ENCODE measurements at places on chromosomes 3 and 15.
A peak's percentile ranks its signal among the peaks of the same experiment; 100 is the strongest.

DNA sequence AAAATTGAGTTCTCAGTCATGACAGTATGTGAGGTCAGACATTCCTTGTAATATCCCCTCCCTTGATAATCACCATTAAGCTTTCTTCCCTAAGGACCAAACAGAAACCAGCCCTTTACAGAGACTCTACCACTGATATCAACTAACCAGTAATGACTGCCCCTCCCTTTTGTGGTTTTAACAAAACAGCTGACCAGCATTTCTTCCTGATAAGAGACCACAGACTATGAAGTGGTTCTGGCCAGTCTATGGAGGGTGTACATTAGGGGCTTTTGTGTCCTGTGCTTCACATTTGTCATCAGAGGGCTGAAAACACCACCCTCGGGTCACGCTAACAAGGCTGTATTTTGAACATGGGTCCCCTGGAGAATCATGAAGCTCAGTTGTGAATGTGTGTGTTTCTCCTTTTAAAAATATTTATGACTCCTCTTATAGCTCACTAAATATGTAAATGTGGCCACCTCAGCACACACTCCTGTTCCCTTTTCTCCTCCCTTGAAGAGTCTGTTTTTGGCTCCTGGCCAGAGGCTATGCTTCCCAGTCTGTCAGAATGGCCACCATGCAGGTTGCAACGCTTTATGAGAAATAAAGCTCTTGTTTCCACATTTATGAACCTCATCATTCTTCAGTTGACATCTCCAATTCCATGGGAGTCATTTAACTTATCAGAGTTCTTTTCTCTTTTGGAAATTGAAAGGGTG, 239.3 kb downstream of the CPNE4 start:
- DNase-seq = no peak

DNA sequence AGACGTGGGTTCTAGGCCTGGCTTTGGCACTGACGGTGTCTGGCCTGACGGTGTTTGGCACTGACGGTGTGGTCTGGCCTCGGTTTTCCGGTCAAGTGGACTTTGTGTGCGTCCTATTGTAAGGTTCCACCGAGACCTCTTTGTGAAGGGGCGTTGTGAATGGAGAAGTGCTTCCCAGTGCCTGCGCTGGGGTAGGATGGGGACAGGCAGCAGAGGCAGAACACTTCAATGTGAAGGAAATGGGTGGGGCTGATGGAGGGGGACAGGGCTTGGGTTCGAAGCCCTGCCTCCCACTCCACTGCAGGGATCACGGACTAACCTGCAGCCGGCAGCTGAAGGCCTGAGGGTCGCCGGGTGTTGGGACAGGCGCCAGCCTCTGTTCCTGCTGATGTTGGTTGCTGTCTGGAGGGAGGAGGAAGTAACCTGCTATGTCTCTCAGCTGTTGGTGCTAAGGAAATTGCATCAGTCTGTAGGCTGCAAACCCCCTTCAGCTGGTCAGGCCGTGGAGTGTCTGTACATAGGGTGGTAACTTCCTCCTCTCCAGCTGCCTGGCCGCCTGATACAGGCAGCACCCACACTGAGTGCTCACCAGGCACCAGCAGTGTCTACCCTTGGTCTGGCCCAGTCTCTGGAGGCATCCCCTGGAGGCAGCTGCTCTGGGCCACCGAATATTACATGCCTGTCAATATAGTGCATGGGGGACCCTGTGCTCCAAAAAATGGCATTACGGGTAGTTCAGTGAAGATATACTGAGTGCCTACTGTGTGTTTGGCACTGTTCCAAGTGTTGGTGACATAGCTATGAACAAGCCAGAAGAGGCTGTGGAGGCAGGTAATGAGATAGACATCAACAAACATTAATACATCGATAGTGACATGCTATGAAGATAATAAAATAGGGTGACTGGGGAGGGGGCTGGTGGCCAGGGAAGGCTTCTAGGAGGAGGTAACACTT, 1.1 kb downstream of the TM6SF1 start:
- no peak for DNase-seq

- DNase-seq = peak; percentile 62
Measured at GRCh38 chr3:47420511-47421484, 40.0 kb downstream of the PTPN23 start.

GRCh38 chr3:114660124-114660523, 366.3 kb downstream of the TIGIT start:
- DNase-seq = no peak

DNA sequence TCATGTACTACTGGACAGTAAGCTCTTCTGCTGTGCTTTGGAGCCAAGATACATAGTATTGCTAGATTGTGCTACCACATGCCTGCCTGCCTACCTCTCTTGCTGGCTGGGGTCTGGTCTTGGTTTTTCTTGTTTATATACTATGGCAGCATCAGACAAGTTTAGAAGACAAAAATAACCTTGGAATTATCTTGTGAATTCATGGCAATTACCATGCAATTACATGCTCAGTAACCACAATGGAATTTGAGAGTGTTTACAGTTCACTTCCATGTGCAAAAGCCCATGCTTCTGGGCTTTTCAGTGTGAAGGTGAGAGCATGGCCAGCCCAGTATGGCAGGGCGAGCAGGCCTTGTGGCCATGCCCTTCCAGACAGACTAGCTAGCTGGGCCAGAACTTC, 48.0 kb upstream of the C15orf61 start:
- DNase-seq = no peak

DNA sequence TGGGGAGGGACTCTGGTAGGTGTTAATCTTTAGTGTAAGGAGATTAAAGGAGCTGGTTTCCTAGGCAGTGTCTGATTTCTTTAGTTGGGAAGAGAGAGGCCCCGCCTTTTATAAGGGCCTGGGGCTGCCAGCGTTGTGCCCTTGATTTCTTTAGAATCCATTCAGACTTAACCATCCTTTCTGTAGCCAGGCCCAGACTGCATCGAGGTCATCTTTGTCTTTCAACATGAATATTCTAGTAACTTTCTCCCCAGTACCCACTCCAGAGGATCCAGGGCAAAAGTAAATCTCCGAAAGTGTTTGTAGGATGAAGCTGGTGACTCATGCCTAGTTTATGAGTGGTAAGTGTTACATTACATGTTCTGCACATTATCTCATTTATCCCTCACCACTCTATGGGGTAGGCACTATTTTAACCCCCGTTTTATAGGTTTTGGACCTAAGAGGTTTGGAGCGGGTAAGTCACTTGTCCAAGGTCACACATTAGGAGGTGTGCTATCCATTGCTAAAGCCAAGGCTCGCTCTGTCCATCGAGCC, 11.8 kb upstream of the USP3 start:
- DNase-seq = no peak

- DNase-seq = no peak
Measured at GRCh38 chr3:177602601-177603147, 405.4 kb upstream of the TBL1XR1 start.

DNA sequence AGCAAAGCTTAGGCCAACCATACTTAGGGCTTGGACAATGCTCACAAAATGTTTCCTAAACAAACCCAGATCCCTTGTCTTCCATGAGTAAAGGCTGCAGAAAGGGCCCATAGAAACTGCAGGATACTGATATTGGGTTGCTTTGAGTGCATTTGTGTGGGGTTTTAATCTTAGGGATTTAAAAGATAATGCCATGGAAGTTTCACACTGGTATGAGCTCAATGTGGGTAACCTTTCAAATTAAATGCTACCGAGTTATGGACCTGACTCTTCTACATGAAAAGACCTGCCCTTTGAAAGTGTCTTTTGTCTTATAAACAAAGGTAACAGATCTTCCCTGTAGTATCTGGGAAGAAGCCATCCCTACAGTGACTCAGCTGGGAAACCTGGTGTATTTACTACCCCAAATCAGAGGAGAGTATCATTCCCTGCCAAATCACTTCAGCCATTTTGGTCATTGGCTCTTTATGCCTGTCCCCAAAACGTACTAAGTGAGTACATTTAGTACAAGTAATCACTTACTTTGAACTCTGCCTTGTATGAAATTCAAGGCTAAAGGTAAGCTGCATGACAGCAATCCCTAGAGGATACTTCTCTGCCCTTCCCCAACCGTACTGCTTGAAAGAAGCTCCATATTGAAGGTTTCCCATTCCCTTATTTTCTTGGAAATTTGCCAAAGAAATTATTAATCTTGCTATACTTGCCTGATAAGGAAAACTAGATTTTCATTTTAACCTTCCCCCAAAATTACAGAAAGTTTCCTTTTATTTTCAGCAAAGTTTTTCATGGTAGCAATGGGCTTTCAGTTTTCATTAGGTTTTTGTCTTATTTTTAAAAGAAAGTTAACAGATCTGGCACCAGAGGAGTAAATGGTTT, 7.2 kb downstream of the TM4SF1 start:
- no peak for DNase-seq

DNA sequence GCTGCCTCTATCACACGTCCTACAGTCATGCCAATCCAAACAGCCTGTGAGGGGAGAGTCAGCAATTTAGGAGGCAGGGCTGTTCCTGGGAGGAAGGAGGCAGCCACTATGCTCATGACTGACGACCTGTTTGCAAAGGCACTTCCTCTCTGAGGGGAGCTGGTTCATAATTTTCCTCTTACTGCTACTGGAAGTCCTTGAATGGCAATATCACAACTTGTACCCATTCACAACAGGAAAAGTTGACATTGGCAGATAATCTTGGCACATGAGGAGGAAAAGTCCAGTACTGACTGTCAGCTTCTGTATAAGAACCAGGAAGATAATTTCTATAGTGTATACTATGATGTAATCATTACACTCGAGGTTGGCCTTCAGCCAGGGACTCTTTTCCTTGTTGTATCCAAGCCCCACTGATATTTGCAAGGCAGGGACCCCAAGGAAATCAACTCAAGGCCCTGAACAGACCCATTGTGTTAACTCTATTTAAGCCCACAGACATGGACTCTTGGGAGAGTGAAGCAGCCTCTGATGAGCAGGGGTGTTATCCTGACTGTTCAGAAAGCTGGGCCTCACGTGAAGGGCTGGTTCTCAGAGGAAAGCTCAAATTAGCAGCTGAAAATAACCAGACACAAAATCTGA, 267.3 kb upstream of the ADAMTS9 start:
- no peak for DNase-seq

DNA sequence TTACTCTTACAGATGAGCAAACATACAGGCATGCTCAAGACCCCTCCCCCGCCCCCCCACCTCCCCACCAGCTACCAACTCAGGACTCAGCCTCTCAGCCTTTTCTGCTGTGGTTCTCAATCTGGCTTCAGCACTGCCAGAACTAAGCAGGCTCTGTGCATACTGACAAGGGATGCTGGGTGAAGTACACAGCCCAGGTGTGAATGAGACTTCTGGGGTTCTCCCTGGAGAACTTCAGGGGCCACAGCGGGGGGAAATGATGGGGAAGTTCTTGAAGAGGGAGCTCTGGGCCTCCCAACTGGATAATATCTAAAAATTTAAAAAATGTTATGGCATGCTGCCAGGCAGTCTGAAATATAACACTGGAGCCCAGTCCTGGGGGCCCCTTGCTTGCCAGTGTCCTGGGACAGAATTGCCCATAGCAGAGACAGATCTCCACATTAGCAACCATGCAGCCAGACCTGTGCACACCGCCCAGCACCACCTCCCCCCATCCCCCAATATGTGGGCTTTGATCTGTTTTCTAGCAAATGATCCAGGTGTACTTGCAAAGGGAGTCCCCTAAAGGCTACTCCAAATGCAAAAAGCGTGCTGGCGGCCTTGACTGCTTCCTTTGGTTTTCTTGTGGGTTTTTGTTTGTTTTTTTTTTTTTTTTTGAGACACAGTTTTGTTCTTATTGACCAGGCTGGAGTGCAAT, 41.4 kb downstream of the PGPEP1L start:
- DNase-seq = no peak

- no peak for DNase-seq
Measured at GRCh38 chr15:48486228-48486627, 155.0 kb downstream of the DUT start.

DNA sequence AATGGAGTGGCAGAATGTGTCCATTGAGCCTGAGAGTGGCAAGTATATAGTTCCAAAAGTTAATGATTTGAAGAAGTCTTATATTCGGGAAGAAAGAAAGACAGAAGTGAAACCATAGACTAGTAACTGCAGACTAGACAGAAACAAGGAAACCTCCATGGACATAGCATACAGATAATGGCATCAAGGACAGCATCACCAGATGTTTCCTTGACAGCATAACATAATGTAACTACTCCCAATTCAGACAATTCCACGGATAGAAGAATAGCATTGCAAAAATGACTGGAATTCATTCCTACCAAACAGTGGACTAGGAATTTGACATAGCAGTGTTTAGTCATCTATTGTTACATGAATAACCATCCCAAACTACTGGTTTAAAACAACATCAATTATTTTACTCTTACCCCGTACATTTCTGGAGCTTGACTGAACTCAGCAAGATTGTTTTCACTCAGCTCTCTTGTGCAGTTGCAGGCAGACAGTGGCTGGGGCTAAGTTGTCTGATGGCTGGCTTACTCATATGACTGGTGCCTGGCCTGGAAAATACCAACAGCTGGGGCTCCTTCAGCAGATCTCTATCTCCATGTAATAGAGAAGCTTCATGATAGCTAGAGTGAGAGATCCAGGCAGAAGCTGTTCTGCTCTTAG, 109.7 kb upstream of the GADL1 start:
- no peak for DNase-seq

DNA sequence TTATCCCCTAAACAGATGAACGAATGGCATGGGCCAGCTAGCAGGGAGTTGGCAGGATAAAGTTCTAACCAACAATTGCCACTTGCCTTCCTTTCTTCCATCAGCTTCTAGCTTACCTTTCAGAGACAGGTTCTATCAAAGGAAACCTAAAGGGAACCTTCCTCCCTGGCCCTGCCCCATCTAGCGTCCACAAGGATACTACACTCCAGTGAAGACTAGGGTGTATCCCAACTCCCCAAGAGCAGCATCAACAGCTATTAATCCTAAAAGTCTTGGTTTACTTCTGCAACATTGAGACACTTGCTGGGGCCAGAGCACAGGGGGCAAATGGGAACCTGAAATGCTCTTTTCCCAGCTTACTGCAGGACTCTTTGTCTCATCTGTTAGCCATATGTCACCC, 37.0 kb upstream of the TMC3 start:
- DNase-seq = no peak

DNA sequence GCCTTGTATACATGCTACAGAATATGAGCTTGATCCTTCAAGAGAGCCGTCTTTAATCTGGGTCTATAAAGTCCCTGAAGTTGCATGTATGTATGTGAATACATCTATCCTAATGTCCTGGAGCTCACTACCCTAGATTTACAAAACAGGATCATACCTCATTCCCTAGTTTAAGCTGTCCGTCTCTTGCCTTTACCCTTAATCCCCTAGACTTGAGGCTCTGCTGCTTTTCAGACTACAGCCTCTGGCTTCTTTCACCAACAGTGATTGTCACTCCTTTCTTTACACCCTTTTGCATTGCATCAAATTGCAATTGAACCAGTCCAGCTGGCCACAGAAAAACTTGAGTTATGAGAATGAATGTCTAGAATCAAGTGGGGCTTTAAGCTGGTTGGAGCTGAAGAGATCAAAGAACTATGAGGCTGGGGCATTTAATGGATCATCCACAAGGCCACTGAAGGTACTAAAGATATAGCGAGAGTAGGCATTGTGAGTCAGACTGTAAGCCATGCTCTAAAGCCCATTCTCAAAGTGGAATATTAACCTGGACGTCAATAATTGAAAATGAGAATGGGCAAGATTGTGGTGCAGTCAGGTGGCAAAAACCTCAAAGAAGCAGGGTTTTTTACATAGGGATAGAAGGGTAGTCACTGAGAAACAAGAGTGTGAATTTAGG, 12.3 kb upstream of the PLD1 start:
- no peak for DNase-seq

All from GOT3 (cell line).